Fibroblast of skin of abdomen (primary cell): ENCODE measurements at places on chromosomes 2 and 18.

DNA sequence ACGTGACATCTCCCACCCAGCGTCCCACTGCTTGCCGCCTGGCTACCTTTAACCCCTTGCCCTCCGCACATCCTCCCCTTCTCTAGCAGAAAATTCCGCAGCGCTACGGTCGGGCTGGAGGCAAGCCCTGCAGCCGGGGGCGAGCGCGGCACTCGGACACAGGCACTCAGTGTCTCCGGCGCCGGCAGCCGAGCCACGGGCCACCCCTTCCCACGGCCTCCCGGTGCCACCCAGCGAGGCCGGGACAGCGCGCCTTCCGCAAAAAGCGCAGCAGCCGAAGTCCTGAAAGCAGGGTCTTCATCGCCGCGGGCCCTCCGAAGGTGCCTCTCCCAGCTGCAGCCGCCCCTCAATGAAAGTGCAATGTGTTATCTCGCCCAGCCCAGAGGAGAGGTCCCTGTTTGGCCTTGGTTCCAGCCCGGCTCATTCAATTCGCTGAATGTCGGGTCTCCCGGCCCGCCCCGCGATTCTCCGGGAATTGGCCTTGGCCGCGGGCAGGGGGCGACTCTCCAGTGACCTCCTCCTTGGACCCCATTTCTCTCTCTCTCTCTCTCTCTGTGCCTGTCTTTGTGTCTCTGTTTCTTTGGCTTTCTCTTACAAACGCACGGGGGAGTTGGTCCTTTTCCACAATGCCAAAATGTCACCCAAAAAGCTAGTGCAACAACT, 1.1 kb downstream of the DLGAP1 start:
- DNase-seq, result no peak

GRCh38 chr2:237408335-237409000, 5.5 kb downstream of the COL6A3 start:
- DNase-seq, result peak; percentile 71

- no peak for DNase-seq
These were observed 39.0 kb downstream of the ANXA4 start for GRCh38 chr2:69780921-69781320.

DNA sequence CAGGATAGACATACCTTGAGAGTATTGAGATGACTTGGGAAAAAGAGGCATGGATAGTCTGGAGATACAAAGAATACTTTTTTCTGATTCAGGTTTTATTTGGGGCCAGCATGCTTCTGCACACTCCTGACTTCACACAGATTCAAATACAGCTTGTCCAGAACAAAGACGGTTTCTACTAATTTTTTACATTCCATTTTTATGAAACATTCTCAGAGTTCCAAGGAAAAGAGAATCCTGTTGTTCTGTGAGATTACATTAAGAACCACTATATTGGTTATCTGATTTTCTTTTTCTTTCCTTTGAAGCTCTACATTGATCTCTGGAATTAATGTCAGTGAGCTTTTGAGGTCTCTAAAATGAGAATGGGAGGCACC, 41.0 kb downstream of the PTPRM start:
- DNase-seq, result peak; percentile 58

DNA sequence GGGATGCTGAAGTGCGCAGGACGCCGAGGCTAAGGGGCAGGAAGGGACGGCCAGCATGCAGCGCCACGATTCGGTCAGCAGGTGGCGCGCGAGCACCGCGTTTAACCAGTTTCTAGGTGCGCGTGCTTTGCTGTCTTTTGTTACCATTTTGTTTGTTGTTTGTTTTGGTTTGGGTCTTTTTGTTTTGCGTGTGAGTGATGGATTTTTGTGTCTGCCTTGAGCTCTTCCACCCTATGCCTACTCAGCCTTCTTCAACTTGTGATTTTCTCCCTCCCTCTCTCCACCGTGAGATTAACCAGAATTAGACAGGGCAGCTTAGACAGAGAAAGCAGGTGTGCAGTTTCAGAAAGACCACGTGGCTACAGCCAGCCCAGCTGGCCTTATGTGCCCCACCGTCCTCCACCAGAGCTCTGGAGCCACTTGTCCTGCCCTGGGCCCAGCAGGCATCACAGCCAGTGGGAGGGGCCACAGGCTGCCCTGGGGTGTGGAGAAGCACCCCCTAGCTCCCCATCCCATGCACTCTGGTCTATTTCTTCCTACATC, 180.2 kb downstream of the RNF144A start:
- DNase-seq, result peak; percentile 53

GRCh38 chr2:137893145-137893544, 71.1 kb upstream of the HNMT start:
- DNase-seq, result no peak

DNA sequence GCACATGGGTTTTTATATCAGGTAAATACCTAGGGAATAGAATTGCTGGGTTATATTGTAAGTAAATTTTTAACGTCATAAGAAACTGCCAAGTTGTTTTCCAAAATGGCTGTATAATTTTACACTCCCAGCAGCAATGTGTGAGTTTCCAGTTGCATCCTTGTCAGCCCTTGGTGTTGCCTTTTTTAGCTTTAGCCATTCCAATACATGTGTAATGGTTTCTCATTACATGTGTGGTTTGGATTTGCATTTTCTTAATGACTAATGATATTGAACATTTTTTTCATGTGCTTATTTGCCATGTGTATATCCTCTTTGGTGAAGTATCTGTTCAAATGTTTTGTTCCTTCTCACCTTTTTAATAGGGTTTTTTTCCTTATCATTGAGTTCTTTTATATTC, 70.8 kb downstream of the ABI2 start:
- DNase-seq, result peak; percentile 13
